Activated CD8-positive, alpha-beta T cell treated with anti-CD3 and anti-CD28 coated beads, Interleukin-2, amount 10 ng/mL, durations not matched to agents 7 days and 5 days (primary cell): ENCODE measurements at places on chromosomes 2 and 18.

DNA sequence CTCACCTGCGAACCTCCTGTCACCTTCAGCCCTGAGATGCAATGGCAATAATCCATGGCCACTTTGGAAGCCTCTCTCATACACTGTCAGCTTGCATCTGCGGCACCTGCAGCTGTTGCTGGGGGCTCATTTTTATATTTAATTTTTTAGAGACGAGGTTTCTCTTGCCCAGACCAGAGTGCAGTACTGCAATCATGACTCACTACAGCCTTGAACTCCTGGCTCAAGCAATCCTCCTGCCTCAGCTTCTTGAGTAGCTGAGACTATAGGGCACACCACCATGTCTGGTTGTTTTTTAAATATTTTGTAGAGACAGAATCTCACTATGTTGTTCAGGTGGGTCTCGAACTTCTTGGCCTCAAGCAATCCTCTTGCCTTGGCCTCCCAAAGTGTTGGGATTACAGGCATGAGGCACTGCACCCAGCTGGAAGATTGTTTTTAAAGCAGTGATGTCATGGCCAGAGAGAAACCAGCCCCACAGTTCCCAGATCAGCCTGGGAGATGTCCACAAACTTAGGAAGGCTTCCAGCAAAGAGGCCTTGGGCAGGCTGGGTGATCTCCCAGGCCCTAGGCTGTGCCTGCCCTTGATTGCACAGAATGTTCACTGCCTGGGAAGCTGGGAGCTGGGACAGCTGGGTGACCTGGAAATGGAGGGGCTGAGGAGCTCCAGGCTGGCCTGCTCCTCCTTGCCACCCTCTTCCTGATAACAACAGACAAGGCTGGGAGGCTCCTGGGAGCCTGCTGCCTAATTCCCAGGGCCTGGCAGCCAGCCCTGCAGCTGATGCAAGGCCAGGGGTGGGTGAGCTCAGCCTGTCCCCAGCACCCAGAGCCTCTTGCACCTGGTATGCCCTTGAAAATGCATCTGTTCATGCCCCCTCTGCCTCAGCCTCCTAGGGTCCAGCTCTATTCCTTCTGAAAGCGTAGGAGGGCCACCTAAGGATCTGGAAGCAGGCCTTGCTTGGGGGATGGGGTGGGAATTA, 27.1 kb downstream of the SH2D6 start:
- DNase-seq, result no peak

GRCh38 chr2:159703491-159703890, 8.8 kb upstream of the MARCHF7 start:
- no peak for DNase-seq

DNA sequence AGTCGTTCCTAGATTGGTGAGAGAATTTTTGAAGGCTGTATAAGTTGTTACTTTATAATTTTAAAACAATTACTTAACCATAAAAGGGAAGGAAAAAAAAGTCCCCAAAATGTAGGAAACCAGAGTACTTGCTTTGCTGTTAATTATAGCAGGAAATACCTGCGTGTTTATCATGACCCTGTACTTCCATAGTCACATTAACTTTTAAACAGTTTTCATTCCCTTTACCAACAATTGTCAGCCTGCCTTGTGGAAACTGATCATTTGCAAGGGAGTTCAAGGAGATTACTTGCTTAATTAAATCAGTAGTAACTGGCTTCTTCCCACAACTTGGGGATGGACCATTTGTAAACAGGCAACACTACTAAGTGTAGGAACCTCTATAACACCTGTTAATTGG, 6.4 kb upstream of the ITPRID2 start:
- no peak for DNase-seq

- no peak for DNase-seq
Observed at GRCh38 chr2:101617796-101618195, 79.7 kb upstream of the MAP4K4 start.

DNA sequence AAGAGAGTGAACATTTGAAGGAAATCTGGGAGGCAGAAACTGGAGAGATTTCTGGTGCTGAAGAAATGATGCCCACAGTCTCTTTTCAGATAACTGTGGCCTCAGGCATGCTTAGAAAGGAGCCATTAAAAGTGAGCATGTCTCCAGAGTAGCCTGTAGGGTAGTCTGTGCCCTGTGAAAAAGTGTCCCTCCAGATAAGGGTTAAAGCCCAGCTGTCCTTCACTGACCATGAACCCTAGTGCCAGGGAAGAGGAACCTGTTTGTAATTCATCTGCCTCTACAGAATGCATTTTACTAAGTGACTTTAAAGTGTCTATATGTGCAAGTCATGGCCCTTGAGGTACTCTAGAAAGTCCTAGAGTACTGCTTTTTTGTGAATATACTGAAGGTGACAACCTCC, 30.5 kb upstream of the EHBP1 start:
- DNase-seq, result no peak

GRCh38 chr18:228586-228985, 39.3 kb downstream of the THOC1 start:
- DNase-seq, result no peak

DNA sequence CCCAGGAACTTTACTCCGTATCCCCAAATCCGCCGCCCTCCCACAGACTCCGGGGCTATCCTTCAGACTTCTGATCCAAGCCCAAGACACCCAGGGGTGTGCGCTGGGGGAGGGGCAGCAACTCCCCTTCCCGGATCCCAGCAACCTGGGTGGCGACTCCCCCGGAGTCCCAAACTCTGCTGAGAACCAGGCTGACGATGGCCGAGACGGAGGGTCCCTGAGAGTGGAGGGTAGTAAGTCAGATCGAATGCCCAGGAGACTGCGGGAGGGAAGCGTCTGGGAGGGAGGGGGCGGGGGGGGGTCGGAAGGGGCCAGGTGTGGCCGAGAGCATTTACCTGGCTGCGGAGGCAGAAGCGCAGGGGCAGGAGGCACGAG, 7.0 kb upstream of the TNS1 start:
- DNase-seq, result no peak

- DNase-seq, result no peak
Observed at GRCh38 chr2:176164611-176165369, 7.7 kb downstream of the HOXD3 start.

- DNase-seq, result no peak
Observed at GRCh38 chr2:201237486-201238123, 22.7 kb upstream of the CASP8 start.

DNA sequence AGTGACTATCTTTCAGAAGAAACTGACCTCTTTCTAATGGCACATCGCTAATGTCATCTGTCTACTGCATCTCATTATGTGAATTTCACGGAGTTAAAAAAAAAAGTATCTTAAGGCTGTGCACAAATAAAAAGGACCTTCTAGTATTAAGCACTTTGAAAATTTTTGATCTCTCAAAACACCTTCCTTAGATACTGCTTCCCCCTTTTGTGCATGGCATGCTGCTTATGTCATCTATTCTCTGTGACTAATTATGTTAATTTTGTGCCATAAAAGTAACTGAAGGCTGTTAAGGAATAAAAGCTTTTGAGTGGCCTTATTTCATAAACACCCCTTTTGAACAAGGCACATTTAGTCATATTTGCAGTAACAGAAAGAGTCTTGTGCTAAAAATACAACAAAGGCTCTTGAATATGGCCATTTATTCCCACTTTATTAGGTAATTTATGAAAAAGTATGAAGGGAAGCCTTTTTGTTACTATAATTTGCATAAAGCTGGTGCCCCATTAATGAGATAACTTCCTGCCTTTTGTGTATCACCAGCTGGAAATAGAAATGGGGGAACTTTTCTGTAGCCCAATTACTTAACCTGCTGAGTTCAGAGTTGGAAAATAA, 1412.0 kb upstream of the ZEB2 start:
- DNase-seq, result no peak

DNA sequence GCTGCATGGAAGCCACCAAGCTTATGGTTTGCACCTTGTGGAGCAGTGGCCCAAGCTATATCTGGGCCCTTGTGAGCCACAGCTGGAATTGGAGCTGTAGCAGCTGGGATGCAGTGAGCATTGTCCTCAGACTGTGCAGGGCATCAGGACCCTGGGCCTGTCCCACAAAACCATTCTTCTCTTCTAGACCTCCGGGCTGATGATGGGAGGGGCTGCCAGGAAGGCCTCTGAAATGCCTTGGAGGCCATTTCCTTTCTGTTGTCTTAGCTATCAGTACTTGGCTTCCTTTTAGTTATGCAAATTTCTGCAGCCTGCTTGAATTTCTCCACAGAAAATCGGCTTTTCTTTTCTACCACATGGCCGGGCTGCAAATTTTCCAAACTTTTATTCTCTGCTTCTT, 46.4 kb upstream of the CSRNP3 start:
- no peak for DNase-seq

DNA sequence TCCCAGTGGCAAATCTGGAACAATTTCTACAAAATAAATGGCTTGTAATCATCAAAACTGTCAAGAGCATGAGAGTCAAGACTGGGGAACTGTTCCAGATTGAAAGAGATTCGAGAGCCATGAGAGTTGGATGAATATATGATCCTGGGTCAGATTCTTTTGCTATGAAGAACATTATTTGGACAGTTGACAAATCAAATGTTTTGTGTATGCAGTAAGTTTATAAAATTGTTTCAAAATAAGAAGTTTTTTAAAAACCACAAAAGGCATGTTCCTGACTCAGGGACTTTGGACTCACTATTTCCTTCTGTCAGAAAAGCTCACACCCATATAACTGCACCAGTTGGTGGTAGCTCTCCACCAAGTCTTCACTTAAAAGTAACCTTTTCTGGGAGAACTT, 38.5 kb downstream of the ROCK2 start:
- no peak for DNase-seq

DNA sequence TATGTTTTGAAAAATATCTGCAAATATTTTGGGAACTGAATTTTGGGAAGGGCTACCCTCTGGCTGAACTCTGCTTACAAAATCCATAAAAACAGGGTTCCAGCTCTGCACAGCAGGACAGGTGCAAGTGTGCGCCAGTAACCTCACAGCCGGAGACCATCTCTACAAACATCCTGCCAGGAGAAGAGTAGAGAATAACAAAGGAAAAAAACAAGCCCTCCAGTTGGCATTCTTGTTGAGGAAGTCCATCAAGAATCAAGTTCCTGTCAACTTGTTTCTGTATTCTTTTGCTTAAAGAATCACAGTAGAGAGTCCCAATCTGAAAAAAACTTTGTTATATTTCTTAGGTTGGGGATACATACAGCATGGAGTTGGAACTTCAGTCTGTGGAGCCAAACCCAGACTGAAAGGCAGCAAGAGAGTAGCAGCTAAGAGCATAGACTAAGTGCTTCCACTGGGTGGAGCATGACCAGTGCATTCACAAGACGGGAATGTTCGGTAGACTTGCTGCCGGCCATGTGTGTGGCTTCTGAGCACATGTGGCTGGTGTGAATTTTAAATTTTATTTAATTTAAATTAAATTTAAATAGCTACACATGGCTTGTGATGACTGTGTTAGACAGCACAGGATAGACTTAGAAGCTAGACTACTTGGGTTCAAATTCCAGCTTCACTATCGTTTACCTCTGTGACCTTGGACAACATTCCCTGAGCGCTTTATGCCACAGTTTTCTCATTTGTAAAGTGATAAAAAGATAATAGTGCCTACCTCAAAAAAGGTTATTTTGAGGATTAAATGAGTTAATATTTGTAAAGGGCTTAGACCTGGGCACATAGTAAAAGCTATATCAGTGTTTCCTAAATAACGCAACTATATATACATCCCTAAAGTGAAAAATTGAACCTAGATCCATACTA, 41.9 kb downstream of the SPTBN1 start:
- no peak for DNase-seq

GRCh38 chr2:157787364-157787938, 88.7 kb downstream of the ACVR1 start:
- no peak for DNase-seq

DNA sequence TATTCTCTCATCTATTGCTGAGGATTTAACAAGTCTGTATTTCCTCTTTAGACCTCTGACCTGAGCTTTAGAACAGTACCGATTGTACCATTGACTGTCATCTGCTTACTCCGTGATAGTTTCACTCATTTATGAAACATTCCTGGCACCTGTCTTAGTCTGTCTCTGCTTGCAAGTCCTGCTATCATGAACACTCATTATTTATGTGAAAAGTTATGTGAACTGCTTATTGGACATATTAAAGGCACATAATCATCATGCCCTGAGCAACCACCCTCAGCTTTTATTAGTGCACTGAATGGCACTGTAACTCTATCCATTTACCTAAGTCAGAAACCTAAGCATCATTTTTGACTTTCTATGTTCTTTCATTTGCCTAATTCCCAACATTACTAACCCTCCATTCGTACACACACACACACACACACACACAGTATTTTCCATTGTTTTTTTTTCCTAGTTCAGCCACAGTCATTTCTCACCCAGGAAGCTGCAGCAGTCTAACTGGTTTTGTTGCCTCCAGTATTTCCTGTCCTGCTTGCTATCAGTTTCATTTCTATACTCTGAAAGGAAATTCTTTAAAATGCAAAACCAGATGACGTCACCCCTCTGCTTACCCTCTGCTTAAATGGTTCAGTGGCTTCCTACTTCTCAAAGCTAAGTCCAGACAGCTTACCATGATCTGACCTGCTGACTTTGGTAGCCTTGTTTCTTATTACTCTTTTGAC, 146.1 kb downstream of the HAUS1 start:
- peak; percentile 81 for DNase-seq

GRCh38 chr2:53802617-53803151, 15.8 kb downstream of the ERLEC1 start:
- DNase-seq, result no peak

- peak; percentile 29 for DNase-seq
Observed at GRCh38 chr2:33275689-33276444, 200.6 kb upstream of the RASGRP3 start.

DNA sequence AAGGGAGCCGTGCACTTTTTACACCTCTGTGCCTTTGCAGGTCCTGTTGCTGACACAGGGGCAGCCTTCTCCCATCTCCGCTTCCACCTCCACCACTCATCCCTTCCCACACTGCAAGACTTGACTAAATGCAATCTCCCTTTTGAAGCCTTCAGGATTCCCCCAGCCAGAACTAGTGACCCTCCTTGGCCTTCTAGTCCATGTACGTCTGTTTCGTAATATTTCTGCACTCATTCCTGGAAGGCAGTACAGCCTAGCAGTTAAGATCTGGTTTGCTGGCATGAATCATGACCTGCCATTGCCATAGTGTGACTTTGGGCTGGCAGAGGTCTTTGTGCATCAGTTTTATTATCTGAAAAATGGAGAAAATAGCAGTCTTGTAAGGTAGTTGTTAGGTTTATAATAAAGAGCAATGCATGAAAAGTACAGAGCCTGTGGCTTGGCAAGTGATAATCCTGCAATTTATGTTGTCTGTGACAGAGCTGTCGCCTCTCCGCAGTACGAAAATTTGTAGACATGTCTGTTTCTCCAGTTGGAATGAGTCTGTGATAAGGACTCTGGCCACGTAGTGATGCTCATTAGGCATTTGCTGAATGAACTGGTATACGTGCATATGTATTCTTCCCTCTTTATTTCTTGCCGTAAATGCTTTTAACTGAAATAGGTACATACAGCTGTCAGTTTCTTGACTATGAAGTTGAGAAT, 36.7 kb downstream of the NCK2 start:
- DNase-seq, result no peak

GRCh38 chr2:105490956-105491355, 92.1 kb upstream of the FHL2 start:
- DNase-seq, result no peak

GRCh38 chr18:13804305-13804704, 19.6 kb upstream of the MC5R start:
- DNase-seq, result no peak
